ENCODE measurements at places on chromosomes 1 and 21. TPM values are rescaled to one million over a fixed set of nuclear protein-coding genes. Genes with fewer than 3 reads are reported as not detected.

Gene SH2D5
- 0.56 TPM for total RNA-seq

Gene FAM163A
- total RNA-seq, result not detected

Gene ZNF697
- 6.2 TPM for total RNA-seq

Gene NHLH1
- 0.04 TPM for total RNA-seq

Gene OR2T2
- total RNA-seq, result not detected

Gene OR10J1
- not detected for total RNA-seq

Gene CTTNBP2NL
- 5.0 TPM for total RNA-seq

Measured in H4 (cell line).